PC-3 (cell line): ENCODE measurements at places on chromosomes 11 and 22.

DNA sequence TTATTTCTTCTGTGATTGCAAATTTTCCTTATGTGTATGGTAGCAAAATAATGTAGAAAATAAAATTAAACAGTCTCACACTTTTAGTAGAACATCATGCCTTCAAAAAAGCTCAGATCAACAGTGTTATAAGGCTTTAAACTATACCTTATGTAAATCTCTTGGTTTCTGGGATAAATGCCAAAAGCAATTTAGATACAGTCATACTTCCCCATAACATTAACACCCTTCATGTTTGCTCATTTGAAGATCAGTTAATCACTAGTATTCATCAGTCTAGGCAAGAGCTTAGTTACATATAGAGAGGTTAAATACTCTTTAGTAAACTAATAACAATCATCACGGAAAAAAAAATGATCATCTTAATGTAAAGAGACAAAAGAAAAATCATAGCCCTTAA is 421.8 kb upstream of the ANO3 start:
- H3K27ac ChIP-seq = no peak overlapping the region
- no peaks in the 10 kb centered on the region for H3K36me3 ChIP-seq
- H3K27me3 ChIP-seq = no peaks in the 10 kb centered on the region
- H3K4me1 ChIP-seq = no peaks in the 10 kb centered on the region

- H3K27ac ChIP-seq = no peak overlapping the region
- H3K4me1 ChIP-seq = no peaks in the 10 kb centered on the region
- DNase-seq = no peak
- no peaks in the 10 kb centered on the region; the same call in 1 of the 2 replicates for H3K27me3 ChIP-seq
- H3K4me3 ChIP-seq = no peak overlapping the region
These were observed 12.4 kb upstream of the MPPED1 start for GRCh38 chr22:43399338-43399979.

GRCh38 chr22:41919357-41920224 is 4.7 kb upstream of the SHISA8 start:
- peaks cover 6% of the 10 kb centered on the region for H3K4me1 ChIP-seq
- H3K27ac ChIP-seq = no peak overlapping the region
- H3K36me3 ChIP-seq = no peaks in the 10 kb centered on the region
- no peak overlapping the region for H3K4me3 ChIP-seq

GRCh38 chr22:29992341-29993275 is 87.7 kb upstream of the HORMAD2 start:
- no peak overlapping the region for H3K27ac ChIP-seq
- peaks cover 39% of the 10 kb centered on the region for H3K4me1 ChIP-seq
- peaks cover 6% of the 10 kb centered on the region; the same call in 1 of the 2 replicates for H3K36me3 ChIP-seq
- peak; percentile 9 for DNase-seq
- H3K4me3 ChIP-seq = no peak overlapping the region
